ACHN (cell line): ENCODE measurements at places on chromosomes 5 and 9.

GRCh38 chr5:149175346-149176105 is 34.2 kb downstream of the ABLIM3 start:
- no peak for DNase-seq

DNA sequence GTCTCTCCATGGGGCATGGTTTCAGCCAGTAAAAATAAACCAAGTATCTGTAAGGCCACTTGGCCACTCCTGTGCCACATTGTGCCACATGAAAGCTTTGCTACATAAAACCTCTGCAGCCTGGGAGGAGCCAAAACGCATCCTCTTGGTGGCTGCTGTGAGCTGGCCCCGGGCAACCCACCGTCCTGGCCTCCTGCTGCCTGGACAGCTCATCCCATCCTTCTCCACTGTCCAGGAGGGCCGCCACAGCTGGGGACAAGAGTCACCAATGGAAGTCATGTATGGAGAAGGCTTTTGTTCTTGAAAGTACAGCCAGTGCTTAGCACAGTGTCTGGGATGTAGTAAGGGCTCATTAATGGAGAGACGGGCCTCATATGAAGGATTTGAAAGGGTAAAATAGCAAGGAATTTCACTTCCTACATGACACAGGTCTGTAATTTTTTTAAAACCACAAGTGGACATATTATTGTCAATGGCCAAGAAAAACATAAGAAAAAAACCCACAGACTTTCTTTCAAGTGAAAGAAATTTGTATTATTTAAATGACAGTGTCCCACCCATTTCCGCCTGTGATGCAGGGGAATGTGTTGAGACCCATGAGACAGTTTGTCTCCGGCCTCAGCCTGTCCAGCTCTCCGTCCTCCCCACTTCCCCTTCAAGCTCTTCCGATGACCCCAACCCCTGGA is 6.6 kb downstream of the PTGES start:
- DNase-seq = no peak

DNA sequence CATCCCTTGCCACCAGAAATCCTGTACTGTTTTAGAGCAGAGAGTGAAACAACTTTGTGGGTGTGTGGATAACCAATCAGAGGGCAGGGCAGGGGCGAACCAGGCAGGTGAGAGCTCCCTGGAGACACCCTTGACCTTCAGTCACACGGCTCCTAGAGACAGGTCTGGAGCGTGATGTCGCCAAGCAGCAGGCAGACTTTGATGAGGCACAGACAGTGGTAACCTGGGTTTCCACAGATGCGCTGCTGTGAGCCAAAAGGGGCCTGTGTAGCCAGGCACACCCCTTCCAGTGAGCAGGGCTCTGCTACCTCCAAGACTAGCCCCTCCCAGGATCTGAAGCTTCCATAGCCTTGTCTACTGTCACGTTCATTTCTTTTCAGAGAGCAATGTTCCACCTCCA is 317.8 kb upstream of the ADCY2 start:
- no peak for DNase-seq

DNA sequence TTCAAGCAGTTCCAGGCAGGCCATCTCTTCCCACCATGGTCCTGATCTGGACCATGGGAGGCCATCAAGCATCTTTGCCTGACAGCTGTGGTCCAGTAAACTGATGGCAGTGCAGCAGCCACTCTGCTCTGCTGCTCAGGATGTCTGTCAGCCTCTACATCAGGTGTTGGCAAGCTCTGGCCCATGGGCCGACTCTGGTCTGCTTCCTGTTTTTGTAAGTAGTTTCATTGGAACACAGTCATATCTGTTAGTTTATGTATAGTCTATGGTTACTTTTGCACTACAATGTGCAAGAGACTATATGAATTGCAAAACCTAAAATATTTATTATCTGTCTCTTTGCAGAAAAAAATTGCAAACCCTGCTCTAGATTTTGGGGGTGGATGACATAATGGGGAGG is 225.0 kb downstream of the KCTD16 start:
- DNase-seq = no peak

- DNase-seq = peak; percentile 63
Observed at GRCh38 chr9:37036776-37037502, 2.9 kb upstream of the PAX5 start.
